ENCODE measurements at places on chromosomes 12 and 14.

GRCh38 chr12:65925626-65926025 lies 101.3 kb downstream of the HMGA2 start:
- DNase-seq = no peak

DNA sequence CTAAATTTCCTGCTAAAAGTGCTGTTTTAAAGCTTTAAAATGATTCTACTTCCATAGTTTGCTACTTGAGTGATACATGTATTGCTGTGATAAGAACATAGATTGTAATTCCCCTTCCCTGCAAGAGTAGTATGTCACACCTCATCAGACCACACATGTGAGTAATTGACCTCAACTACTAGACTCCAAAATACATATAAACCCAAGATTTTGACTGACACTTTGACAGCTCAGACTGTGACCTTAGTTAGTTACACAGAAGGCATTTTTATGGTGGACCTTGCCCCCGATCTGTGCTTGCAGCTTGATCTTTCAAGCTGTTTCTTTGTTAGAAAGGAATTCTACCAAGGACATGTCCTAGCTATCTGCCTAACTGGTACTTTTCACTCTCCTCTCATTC lies 18.6 kb downstream of the APOBEC1 start:
- DNase-seq = no peak

DNA sequence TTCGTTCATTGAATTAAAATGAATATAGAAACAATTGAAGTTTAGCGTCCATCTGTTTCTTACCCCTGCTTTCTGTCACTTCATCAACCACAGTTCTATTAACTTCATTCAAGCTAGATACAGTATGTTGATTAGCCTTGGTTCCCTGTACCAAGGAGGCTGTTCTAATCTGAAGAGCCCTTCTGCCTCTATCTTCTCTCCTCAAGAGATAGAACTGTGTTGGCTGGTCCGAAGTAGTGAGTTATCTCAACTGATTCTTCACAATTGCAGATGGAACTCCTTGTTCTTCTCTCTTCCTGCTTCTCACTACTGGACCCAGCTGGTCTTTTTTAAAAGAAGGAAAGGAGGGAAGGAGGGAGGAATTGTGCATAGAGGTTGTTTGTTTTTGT lies 82.1 kb upstream of the TRAF3 start:
- no peak for DNase-seq

DNA sequence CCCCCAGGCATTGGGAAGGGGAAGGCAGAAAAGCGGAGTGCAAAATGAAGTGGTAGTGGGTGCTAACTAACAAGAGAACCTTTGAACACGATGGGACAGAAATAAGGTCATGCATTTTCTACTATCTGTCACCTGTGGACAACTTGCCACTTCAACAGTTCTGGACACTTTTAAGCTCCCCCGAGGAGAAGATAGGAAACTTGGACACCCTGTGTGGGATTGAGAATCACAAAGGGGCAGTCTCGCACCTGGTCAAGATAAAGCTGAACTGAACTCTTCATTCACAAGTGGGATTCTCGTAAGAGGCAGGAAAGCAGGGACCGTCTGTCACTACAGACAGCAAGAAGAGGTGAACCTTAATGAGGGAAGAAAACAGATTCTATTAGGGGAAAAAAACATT lies 51.6 kb downstream of the EIF2S3B start:
- DNase-seq = no peak

- no peak for DNase-seq
Measured at GRCh38 chr12:89665556-89665955, 43.1 kb downstream of the ATP2B1 start.

Data from NCI-H2171 (cell line).